Stimulated activated CD8-positive, alpha-beta memory T cell treated with anti-CD3 and anti-CD28 coated beads, Interleukin-12 subunit alpha, Interleukin-12 subunit beta, amount 100 ng/mL, for 1 hour (primary cell): ENCODE measurements at places on chromosomes 1 and 21.

DNA sequence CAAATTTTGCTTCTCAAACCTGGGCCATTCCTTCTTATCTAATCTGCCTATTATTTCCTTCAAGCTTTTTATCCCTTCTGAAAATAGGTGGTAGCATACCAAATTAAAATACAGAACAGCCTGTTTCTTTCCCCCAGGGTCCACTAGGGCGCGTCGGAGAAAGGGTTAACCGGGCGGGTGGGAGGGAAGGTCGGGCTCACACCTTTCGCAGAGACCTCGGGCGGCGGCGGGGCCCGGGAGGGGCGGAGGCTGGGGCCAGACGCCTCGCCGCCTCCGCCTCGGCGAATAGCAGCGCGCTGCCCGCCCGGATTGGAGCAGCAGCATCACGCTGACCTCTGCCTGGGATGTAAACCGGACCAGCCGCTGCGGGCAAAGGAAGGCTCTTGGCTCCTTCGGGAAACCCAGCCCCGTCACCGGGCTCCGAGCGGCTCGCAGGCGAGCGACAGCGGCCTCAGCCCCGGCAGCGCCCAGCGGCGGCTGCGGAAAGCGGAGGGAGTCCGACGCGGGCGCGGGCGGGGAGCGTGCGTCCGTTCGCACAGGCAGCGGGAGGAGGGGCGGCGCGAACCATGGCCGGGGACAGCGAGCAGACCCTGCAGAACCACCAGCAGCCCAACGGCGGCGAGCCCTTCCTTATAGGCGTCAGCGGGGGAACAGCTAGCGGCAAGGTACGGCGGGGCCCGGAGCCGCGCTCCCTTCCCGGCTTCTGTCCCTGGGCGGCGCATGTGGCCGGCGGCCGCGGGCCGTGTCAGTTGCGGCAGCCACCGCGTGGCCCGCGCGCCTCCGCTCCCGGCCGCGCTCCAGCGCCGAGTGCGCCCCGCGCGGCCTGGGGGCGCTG, at the start of gene UCK2:
Gene UCK2, plus strand, starts transcription at position 347 of the 835 bp plus-strand sequence. Its CDS starts 220 bp downstream, at position 567.
- DNase-seq, result no peak

GRCh38 chr1:175794586-175794985, 51.2 kb upstream of the TNR start:
- no peak for DNase-seq

DNA sequence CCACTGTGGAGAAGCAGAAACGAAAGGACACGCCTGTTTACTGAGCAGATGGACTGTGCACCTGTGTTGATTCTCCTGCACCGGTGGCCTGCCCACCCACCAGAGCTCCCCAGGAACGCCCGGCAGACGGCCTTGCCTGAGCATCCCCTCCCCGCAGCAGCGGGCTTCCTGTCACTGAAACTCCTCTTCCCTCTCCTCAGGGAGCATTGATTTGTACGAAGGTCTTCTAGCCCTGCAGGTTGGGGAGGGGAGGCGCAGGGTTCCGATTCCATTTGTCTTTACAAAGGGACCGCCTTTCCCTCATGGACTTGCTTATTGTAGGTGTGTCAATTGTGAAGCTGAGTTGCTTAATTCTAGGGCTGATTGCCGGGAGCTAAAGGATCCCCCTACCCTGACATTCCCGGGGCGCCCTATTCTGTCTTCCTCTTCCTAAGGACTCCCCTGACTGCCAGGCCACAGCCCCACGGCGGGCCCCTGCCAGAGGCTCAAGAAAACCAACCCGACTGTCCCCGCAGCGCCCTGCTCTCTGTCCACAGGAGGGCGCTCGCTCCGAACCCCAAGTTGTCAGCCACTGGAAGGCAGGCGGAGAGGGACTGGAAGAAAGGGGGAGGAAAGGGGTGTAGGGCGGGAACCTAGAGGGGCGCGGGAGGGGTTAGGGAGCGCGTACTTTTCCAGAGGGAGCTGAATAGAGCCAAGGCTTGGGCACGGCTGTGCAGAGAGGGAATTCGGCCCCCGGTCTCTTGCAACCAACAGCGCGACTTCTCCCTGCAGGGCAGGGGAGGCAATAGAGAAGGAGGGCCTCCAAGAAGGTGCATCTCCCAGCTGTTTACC, 2.8 kb downstream of the S100A6 start:
- peak; percentile 66 for DNase-seq

DNA sequence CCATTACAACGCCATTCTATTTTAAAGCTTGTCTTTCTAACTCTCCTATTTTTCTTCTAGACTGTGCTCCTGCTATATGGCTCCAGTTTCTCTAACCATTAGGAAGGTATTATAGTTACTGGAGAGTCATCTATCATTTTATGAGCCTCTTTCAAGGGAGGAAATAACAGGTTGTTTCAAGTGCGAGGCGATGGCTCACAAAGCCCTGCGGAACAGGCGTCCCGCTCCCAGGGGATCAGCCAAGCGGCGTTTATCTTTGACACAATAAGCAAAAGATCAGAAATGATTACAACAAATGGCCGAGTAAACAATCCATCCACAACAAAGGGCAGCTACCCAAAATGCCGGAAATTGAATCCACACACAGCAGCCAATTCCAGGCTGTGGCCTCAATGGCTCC, 249.5 kb upstream of the POU3F1 start:
- DNase-seq, result no peak

GRCh38 chr1:75765697-75766355, 20.2 kb upstream of the RABGGTB start:
- DNase-seq, result no peak

GRCh38 chr1:32919811-32920733, 18.9 kb upstream of the TMEM54 start:
- DNase-seq, result no peak

DNA sequence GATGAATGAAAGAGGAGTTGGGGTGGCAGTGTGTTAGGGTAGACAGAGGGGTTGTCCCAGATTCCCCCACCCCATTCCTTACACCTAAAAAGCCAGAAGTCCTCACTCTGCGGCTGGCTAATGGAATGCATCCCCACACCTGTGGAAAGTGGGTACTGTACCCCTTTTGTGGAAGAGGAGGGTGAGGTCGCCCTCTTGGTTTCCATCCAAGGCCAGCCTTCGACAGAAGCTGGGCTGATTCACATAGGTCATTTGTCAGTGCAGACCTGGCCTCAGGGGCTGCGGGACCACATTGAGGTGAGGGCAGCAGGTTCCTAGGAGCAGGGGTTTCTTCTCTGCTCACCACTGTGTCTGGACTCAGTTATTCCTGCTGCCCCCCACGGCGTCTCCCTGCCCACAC, 671.6 kb downstream of the MATN1 start:
- no peak for DNase-seq
